ENCODE measurements at places on chromosomes 2 and 18. TPM values are rescaled to one million over a fixed set of nuclear protein-coding genes. Genes with fewer than 3 reads are reported as not detected.
A peak's percentile ranks its signal among the peaks of the same experiment; 100 is the strongest.

DNA sequence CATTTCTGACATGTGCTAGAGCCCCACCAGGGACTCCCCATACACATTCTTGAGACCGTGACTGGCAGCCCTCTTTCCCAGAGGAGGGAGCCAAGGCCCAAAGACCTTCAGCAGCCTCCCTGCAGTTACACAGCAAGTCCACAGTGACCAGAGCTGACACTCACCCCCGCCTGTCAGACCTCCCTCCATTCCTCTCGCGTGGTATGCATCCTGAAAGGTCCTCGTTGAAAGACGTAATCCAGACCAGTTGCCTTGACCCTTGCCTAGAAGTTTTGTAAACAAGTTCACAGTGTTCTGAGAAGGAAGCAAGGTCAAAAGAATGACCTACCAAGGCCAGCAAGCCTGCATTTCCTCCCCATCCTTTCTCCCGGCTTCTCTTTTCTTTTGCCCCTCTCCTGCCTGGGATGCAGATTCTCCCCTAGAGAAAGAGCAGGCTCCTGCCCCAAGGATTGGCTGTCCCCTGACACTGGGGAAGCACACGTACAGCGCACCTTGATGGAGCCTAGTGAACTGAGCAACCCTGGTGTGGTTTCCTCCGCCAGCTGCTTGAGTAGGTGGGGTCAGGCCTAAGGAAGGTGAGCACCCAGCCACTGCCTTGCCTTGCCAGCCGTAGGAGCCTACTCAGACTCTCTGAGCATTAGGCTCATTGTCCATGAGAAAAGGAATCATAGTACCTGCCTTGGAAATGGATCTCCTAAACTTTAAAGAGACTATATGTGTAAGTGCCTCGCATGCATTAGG lies 18.3 kb downstream of the TRIB2 start:
- H3K36me3 ChIP-seq: peaks cover 63% of the 10 kb centered on the region
- no peaks in the 10 kb centered on the region for H3K27me3 ChIP-seq
- no peak for DNase-seq
- H3K4me3 ChIP-seq: no peak overlapping the region
- peaks cover 27% of the 10 kb centered on the region for H3K4me1 ChIP-seq

- no peak overlapping the region for H3K27ac ChIP-seq
- DNase-seq: no peak
- no peak overlapping the region for H3K4me3 ChIP-seq
- no peaks in the 10 kb centered on the region for H3K4me1 ChIP-seq
- H3K36me3 ChIP-seq: no peaks in the 10 kb centered on the region
- H3K27me3 ChIP-seq: no peaks in the 10 kb centered on the region
These were observed 21.1 kb upstream of the RGPD8 start for GRCh38 chr2:112454586-112454985.

DNA sequence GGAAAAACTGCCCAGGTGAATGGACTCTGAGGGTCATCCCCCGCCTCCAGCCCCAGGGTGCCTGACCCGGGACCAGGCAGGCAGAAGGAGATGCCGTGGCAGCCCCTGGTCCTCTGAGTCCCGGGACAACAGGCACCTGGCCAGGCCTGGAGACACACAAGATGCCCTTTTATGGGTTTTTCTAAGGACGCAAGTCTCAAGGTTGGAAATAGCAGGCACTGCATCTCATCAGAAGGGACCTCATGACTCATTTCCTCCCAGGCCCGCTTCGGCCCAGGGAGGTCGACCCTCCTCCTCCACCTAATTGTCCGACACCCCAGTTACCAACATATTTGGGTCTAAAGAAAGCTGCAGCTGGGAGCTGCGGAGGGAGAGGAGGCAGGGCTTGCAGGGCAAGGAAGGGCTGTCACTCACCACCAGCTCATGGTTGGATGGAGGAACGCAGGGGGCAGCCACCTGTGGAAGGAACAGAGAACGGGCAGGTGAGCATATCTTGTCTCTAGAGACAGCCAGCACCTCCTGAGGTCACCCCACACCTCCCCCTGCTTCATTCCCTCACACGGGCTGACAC lies 82.9 kb downstream of the TNS1 start:
- H3K4me1 ChIP-seq: peaks cover 65% of the 10 kb centered on the region
- H3K27me3 ChIP-seq: no peaks in the 10 kb centered on the region
- H3K27ac ChIP-seq: peak overlapping the region; percentile 58
- no peak for DNase-seq

DNA sequence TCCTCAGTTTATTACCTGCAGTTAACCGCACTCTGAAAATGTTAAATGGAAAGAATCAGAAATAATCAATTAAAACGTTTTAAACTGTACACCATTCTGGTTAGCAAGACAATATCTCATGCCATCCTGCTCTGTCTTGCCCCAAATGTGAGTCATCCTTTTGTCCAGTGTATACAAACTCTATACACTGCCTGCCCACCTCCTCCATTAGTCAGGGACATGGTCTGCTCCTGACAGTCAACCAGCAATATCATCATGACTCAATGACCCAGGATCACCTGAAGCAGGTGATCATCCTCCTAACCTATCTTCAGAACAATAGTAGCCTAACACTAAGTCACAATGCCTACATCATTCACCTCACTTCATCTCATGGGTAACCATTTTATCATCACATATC lies 214.7 kb downstream of the KCNH7 start:
- no peaks in the 10 kb centered on the region for H3K36me3 ChIP-seq
- no peak for DNase-seq
- H3K27me3 ChIP-seq: no peaks in the 10 kb centered on the region
- no peak overlapping the region for H3K27ac ChIP-seq
- no peaks in the 10 kb centered on the region for H3K4me1 ChIP-seq

- peaks cover 16% of the 10 kb centered on the region for H3K4me1 ChIP-seq
- H3K27me3 ChIP-seq: peaks cover 16% of the 10 kb centered on the region
- H3K27ac ChIP-seq: no peak overlapping the region
- no peaks in the 10 kb centered on the region for H3K36me3 ChIP-seq
These were observed 143.7 kb upstream of the TTC39C start for GRCh38 chr18:23870676-23871380.

DNA sequence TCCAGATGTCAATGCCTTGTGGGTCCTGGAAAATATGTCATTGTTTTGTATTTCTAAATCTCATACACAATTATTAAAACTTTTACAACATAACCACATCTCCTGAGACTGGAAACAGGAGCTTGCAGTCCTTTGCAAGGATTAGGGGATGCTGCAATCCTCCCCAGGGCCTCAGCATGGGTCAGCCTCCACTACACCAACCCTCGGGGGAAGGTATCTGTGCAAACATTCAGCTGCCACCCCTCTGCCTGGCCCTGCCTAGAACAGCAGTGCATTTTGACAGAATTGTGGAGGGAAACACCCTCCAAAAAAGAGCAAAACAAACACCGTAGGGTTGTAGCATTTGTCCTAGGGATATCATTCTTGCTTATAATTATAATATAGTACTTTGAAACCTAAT lies 4.2 kb upstream of the UPP2 start:
- H3K27ac ChIP-seq: no peak overlapping the region
- DNase-seq: no peak
- H3K4me3 ChIP-seq: no peak overlapping the region

DNA sequence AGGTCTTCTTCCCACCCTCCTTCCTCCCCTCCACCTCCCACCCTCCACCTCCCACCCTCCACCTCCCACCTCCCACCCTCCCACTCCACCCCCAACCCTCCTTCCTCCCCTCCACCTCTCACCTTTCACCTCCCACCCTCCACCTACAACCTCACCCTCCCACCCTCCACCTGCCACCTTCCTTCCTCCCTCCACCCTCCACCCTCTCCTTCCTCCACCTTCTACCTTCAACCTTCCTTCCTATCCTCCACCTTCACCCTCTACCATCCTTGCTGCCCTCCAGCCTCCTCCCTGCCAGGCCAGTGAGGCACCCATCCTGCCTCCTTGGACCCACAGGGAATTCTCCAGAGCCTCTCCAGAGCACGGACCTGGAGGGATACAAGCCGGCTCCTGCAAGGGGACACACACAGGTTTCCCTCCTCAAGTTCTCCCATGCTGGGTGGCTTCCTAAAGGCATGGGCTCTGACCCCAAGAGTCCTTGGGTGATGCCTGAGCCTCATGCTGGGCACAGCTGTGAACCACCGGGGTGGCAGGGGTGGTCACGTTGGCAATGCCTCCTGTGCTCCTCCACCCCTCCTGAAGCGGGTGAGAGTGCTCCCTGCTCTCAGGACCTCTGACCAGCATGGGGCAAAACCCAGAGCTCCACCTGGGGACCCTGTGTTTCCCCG lies 293.0 kb downstream of the NDUFA10 start:
- H3K27me3 ChIP-seq: peaks cover 12% of the 10 kb centered on the region
- H3K4me3 ChIP-seq: no peak overlapping the region
- DNase-seq: no peak
- no peaks in the 10 kb centered on the region for H3K36me3 ChIP-seq
- H3K27ac ChIP-seq: no peak overlapping the region

DNA sequence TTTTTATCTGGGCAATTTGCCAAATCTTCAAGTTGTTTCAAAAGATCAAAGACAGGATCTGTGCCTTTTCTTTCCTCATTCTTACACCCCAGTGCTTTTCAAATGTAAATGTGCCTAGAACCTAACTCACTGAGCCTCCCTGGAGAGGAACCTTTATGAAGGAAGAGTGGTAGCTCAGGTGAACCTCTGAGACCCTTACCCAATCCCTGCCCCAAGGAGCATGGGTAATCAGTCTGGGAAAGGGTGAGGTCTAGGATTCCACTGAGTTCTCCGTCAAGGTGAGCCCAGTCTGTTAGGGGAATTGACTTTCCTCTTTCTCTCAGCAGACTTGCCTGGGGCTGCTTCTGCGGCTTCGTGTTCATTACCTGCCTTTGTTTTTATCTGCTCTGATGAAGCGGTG lies 88.1 kb upstream of the MAP4K4 start:
- H3K4me1 ChIP-seq: no peaks in the 10 kb centered on the region
- no peaks in the 10 kb centered on the region for H3K27me3 ChIP-seq
- no peak for DNase-seq
- no peaks in the 10 kb centered on the region for H3K36me3 ChIP-seq
- no peak overlapping the region for H3K4me3 ChIP-seq

GRCh38 chr18:23857756-23858155 lies 156.8 kb upstream of the TTC39C start:
- H3K4me1 ChIP-seq: peaks cover 11% of the 10 kb centered on the region
- DNase-seq: no peak
- no peaks in the 10 kb centered on the region for H3K36me3 ChIP-seq
- H3K27me3 ChIP-seq: peaks cover 5% of the 10 kb centered on the region
- no peak overlapping the region for H3K4me3 ChIP-seq
- no peak overlapping the region for H3K27ac ChIP-seq

DNA sequence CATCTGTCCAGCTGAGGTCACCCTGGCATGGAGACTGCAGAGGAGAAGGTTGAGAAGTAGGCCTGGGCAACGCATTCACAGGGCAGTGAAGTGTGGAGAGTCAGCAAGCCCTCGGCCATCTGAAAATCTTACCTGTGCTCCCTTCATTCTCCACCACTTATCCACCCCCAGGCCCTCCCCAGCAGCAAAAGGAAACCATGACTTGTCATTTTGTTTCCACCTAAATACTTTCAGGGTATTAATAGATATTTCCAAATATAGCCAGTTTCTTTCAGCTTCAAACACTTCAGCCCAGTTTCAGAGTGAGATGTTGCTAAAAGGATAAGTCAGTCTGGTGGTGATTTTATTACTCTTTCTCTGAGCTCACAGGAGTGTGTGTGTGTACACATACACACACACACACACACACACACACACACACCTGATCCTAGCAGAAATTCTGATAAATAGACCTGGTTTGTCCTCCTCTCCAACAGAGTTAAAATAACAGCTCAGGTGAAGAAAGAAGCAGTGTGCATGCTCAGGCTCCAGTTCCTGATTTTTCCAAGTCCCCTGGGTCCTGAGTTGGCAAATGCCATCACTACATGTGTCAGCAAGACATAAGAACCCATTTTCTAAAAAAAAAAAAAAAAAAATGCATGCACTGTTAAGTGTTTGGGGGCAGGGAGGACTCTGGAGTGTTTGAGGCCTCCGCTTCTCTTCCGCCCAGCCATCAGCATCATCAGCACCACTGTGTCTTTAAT lies 82.8 kb downstream of the LOXHD1 start:
- no peak for DNase-seq
- no peaks in the 10 kb centered on the region for H3K36me3 ChIP-seq
- H3K27me3 ChIP-seq: peaks cover 14% of the 10 kb centered on the region
- H3K4me1 ChIP-seq: no peaks in the 10 kb centered on the region
- H3K27ac ChIP-seq: no peak overlapping the region

- H3K4me1 ChIP-seq: peaks cover 32% of the 10 kb centered on the region
- H3K4me3 ChIP-seq: no peak overlapping the region
- peaks cover 20% of the 10 kb centered on the region for H3K36me3 ChIP-seq
- no peaks in the 10 kb centered on the region for H3K27me3 ChIP-seq
- no peak for DNase-seq
These were observed 39.1 kb downstream of the FBXO11 start for GRCh38 chr2:47867205-47867604.

DNA sequence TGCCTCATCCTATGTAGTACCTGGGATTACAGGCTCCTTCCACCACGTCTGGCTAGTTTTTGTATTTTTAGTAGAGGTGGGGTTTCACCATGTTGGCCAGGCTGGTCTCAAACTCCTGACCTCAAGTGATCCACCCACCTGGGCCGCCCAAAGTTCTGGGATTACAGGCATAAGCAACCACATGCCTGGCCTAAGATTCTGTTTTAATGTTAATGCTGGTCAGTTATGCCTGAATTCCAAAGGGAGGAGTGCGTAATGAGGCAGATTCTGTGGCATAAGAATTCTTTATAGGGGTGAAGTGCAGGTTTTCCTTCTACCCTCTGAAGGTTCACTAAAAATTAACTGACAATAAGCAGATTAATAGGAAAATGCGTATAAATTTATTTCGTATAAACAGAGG lies 1343.8 kb upstream of the LRRTM1 start:
- no peak for DNase-seq
- H3K27ac ChIP-seq: no peak overlapping the region
- H3K4me1 ChIP-seq: no peaks in the 10 kb centered on the region
- no peaks in the 10 kb centered on the region for H3K36me3 ChIP-seq

- no peak overlapping the region for H3K27ac ChIP-seq
- H3K36me3 ChIP-seq: no peaks in the 10 kb centered on the region
- no peaks in the 10 kb centered on the region for H3K27me3 ChIP-seq
- peaks cover 19% of the 10 kb centered on the region for H3K4me1 ChIP-seq
- no peak for DNase-seq
- no peak overlapping the region for H3K4me3 ChIP-seq
These were observed 195.7 kb upstream of the ID2 start for GRCh38 chr2:8486141-8486540.

DNA sequence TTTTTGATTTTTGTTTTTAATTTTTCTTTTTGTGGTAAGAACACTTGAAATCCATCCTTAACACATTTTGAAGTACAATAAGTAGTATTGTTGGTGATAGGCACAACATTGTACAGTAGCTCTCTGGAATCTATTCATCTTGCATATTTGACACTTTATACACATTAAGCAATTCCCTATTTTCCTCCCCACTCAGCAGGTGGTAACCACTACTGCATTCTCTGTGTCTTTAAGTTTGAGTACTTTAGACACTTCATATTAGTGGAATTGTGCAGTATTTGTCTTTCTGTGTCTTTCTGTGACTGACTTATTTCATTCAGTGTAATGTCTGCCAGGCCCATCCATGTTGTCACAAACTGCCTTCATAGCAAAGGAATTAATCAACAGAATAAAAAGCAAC lies 471.7 kb upstream of the CDH20 start:
- H3K27me3 ChIP-seq: no peaks in the 10 kb centered on the region
- no peaks in the 10 kb centered on the region for H3K4me1 ChIP-seq
- H3K27ac ChIP-seq: no peak overlapping the region
- no peak overlapping the region for H3K4me3 ChIP-seq
- no peak for DNase-seq
- no peaks in the 10 kb centered on the region for H3K36me3 ChIP-seq

GRCh38 chr2:61436092-61436491 lies 34.8 kb downstream of the USP34 start:
- no peak overlapping the region for H3K27ac ChIP-seq
- peaks cover 5% of the 10 kb centered on the region for H3K4me1 ChIP-seq
- peaks cover 22% of the 10 kb centered on the region for H3K36me3 ChIP-seq

Gene CRACDL
- total RNA-seq: 6.2 TPM

Gene PTPRM
- 18.6 TPM for total RNA-seq

Gene KLHL41
- 0.38 TPM for total RNA-seq

Gene SERPINB10
- total RNA-seq: not detected

Gene CNGA3
- 6.8 TPM for total RNA-seq

Gene TPO
- 0.31 TPM for total RNA-seq

All from type B pancreatic cell (in vitro differentiated cells).